ENCODE measurements at places on chromosomes 7 and 10. TPM values are rescaled to one million over a fixed set of nuclear protein-coding genes. Genes with fewer than 3 reads are reported as not detected.

The ACSM6 gene
- not detected for total RNA-seq

The SPDYE11 gene
- 0.13 TPM for total RNA-seq

The SCART1 gene
- total RNA-seq = 0.36 TPM

The SLC16A12 gene
- 0.21 TPM for total RNA-seq

The FAM131B gene
- 1.0 TPM for total RNA-seq

The SEC61A2 gene
- total RNA-seq = 9.9 TPM

The TAS2R41 gene
- total RNA-seq = not detected

The GTF2IRD2 gene
- total RNA-seq = 3.9 TPM

The NKX1-2 gene
- total RNA-seq = 0.77 TPM

The CYP3A4 gene
- not detected for total RNA-seq

The GNAT3 gene
- total RNA-seq = not detected

The PTN gene
- total RNA-seq = 1.7 TPM

The GBX1 gene
- 13.8 TPM for total RNA-seq

The ZWINT gene
- 36.7 TPM for total RNA-seq
